Right atrium auricular region (tissue), 2 donors: ENCODE measurements at places on chromosomes 11 and 22. TPM values are rescaled to one million over a fixed set of nuclear protein-coding genes. Genes with fewer than 3 reads are reported as not detected.
A peak's percentile ranks its signal among the peaks of the same experiment; 100 is the strongest.

DNA sequence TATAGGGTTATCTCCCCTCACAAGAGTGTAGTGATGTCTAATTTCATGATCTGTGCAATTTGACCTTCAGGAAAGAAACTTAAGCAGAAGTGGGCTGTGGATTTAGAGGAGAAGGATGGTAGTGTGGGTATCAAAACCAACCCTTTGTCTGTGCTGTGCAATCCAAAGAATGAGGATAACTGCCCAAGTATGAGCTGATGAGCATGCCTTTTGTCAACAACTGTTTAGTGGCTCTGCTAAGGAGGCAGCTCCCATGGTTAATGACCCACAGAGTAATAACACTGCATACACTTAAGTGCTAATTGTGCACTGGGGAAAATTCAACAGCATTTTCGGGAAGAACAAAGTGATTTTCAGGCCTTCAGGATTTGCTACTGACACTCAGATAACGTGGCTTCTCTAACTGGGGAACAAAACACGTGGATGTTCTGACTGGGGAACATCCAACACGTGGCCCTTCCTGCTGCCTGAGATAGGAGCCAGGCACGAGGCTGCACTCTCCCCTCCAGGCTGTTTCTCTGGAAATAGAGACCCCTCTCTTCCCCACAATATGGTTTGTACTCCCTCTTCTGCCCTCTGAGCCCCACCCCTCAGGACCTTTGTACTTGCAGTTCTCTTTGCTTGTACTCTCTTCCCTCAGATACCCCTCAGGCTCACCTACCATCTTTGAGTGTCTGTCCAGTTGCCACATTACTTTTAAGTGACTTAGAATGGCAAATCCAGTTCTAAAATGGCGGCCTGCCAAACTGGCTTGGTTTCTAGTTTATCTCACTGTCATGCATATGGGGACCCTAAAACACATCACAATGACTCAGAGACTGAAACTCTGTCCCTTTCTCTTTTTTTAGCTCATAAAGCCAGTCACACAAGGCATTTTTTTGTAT, 234.9 kb upstream of the POU2AF2 start:
- no peak for DNase-seq
- no peaks in the 10 kb centered on the region for H3K36me3 ChIP-seq
- H3K27ac ChIP-seq: no peak overlapping the region
- no peak overlapping the region for H3K4me3 ChIP-seq
- H3K27me3 ChIP-seq: no peaks in the 10 kb centered on the region

DNA sequence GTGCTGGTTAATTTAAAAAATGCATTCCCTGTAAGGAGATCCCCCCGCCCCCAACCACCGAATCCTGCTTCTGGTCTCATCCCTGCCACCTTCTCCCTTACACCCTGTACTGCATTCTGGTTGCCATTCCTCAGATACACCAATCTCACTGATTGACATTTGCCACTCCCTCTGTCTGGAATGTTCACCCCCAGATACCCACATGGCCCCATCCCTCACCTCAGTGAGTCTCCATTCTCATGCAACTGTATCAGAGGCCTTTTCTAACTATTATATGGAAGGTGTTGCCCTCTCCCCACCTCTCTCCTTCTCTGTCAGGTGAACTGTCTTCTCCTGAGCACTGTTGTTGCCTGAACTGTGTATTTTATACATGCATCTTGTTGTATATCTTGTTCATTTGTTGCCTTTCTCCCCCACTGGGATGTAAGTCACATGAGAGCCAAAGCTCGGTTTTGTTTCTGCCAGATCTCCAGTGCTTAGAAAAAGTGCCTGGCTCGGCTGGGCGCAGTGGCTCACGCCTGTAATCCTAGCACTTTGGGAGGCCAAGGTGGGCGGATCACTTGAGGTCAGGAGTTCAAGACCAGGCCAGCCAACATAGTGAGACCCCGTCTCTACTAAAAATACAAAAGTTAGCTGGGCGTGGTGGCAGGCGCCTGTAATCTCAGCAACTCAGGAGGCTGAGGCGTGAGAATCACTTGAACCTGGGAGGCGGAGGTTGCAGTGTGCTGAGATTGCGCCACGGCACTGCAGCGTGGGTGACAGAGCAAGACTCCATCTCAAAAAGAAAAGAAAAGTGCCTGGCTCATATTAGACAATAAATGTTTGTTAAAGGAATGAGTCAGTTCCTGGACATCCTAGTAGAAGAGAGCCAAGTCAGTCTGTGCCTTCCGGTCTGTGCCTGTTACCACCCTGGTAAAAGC, 61.0 kb downstream of the TNRC6B start:
- H3K4me1 ChIP-seq: no peaks in the 10 kb centered on the region
- DNase-seq: peak; percentile 77
- peak overlapping the region; percentile 65 for H3K27ac ChIP-seq
- H3K4me3 ChIP-seq: peak overlapping the region; percentile 8
- no peaks in the 10 kb centered on the region for H3K27me3 ChIP-seq

The TECTA gene
- total RNA-seq: 3.1 TPM

GRCh38 chr11:44581246-44581645, 15.8 kb downstream of the CD82 start:
- H3K4me1 ChIP-seq: peaks cover 61% of the 10 kb centered on the region
- no peak overlapping the region for H3K4me3 ChIP-seq
- no peaks in the 10 kb centered on the region for H3K27me3 ChIP-seq
- no peak for DNase-seq
- no peak overlapping the region for H3K27ac ChIP-seq
- no peaks in the 10 kb centered on the region for H3K36me3 ChIP-seq

The PACSIN2 gene
- total RNA-seq: 66.3 TPM

DNA sequence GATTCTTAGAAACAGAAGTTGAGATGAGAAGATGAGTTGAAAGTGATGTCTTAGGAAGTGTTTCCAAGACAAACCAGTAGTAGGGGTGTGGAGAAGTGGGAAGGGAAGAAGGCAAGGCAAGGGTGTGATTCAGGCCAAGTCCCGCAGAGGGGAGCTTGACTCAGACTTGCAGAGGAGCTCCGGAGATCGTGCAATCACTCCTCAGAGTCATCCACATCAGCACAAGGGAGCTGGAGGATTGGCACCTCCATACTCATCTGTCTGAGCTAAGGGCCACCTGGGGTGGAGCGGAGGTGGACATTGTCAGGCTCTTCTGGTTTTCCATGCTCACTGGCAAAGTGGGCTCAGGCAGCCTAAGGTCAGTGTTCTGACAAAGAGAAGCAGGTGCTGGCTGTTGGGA, 44.4 kb downstream of the CHRDL2 start:
- no peak for DNase-seq
- H3K4me1 ChIP-seq: peaks cover 19% of the 10 kb centered on the region
- no peaks in the 10 kb centered on the region for H3K36me3 ChIP-seq
- no peaks in the 10 kb centered on the region for H3K27me3 ChIP-seq
- H3K27ac ChIP-seq: no peak overlapping the region

- no peak overlapping the region for H3K4me3 ChIP-seq
- H3K27ac ChIP-seq: no peak overlapping the region
- H3K27me3 ChIP-seq: no peaks in the 10 kb centered on the region
- no peak for DNase-seq
Measured at GRCh38 chr22:31911565-31912406, 32.5 kb upstream of the YWHAH start.
